ENCODE measurements at places on chromosomes 11 and 22.

GRCh38 chr22:48071828-48072227 lies 1309.4 kb downstream of the TBC1D22A start:
- no peak for DNase-seq

GRCh38 chr11:19952116-19952605 lies 208.1 kb downstream of the DBX1 start:
- no peak for DNase-seq

DNA sequence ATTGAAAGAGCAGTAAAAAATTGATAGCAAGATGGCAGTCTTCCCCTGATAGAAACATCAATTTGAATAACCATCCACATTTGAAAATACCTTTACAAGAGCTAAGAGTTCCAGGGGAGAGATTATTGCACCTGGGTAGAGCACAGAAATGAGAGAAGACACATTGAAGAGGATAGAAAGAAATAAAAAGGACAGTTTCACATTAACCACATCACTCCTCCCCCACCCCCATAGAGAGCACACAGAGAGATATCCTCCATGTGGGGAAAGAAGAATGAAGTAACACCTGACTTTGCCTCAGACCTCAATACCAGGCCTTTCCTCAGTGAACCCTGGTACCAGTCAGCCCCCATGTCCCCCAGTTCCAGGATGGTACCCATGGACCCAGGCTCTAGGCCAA lies 486.7 kb downstream of the FAM181B start:
- DNase-seq: no peak

- DNase-seq: no peak
Measured at GRCh38 chr11:61718621-61719302, 33.7 kb upstream of the MYRF start.

DNA sequence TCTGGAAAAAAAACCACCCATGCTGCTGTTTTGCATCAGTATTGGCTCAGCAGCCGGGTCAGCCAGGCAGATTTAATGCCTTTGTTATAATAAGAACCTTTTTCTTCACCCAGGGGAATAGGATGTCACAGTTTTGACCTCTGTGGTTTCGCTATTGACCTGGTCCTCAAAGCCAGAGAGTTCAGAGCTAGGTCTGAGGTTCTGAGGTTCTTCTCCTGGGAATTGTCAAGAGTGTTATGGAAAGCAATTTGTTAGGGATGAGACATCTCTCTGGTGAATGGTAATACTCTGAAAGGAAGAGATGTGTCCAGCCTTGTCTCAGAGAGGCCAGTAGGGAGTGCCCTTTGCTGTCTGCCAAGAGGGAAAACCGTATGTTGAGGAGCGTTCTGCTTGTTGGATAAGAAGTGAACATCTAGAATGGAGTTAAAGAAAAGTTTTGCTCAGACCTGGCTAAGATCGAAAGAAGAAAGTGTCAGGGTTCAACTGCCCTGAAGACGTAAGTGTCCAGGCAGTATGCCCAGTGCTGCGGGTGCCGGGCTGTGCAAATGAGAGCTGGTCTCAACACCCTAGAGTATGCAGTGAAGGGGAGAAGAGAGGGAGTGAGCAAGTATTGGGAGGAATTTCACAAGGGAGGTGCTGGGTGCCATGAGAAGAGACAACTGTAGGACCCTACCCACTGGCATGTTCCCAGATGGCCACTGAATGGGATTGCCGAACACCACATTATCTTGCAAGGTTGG lies 150.9 kb upstream of the TTC12 start:
- no peak for DNase-seq

GRCh38 chr11:27237643-27238042 lies 125.4 kb downstream of the CCDC34 start:
- no peak for DNase-seq

GRCh38 chr22:37848587-37849088 lies 581 bp upstream of the EIF3L start:
- DNase-seq: no peak
